Liver (tissue), 10 donors: ENCODE measurements at places on chromosomes 5 and 9.

DNA sequence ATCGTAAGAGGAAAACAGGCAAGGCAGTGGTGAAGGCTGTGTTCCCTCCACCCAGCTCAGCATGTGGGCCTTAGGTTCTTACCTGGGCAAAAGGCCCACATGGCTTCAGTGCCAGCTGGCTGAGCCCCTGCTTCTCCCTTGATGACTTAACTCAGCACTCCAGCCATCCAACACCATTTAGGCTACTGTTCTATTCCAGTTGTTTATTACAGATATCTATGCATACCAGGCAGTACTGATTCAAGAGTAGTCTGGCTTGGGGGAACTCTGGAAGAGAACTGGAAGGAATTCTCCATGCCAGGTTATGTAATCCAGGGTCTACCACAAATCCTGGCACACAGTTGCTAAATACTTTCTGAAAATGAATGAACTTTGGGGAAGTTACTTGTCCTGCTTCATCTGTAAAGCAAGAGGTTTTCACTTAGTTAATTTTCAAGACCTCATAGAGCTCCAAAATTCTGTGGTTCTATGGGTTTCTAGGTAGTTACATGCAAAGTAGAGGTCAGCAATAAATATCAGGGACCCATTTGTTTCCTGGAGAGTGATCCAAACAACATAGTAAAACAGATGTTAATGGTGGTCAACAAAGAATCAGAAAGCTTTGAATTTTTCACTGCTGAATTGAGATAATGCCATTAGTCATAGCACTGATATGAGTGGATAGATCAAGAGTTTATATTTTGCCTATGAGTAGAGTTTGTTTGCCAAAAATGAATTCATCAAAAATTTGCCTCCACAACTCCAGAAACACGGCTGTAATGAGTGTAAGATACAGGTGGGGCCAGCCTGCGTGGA, 88.2 kb upstream of the OSMR start:
- H3K4me3 ChIP-seq = no peak overlapping the region
- H3K27ac ChIP-seq = no peak overlapping the region
- H3K27me3 ChIP-seq = no peaks in the 10 kb centered on the region
- H3K4me1 ChIP-seq = no peaks in the 10 kb centered on the region

GRCh38 chr5:38078161-38078560, 180.2 kb upstream of the EGFLAM start:
- no peaks in the 10 kb centered on the region for H3K27me3 ChIP-seq
- H3K27ac ChIP-seq = no peak overlapping the region
- H3K4me1 ChIP-seq = no peaks in the 10 kb centered on the region
- no peaks in the 10 kb centered on the region for H3K36me3 ChIP-seq

DNA sequence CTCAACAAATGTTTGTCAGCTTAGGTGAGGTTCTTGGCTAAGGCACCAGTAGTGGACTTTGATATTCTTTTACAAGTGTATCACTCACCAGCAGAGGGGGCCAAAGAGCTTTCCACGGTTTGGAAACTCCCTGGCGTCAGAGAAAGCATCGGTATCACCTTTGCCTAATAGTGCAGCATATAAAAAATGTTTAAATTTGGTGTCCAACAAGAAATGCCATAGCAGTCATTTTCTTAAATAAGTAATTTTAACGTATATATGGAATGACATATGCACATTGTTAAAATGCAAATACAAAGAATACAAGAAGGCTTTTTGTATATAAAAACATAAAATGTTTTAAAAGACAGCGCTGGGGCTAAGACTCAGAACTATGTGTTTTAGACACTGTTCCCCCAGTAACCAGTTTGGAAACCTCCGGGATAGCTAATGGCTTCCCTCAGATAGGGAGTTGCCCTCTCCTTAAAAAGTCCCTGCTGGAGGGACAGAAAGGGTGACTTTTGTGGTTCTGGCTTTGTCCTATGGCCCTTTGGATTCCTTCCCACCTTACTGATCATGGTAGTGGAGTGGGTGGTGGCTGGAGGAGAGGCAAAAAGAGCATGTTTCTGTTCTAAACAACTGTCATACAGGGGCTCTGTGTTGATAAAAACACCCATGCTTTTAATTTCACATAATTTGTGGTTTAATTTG, 124.6 kb downstream of the GPBP1 start:
- H3K27me3 ChIP-seq = no peaks in the 10 kb centered on the region
- peaks cover 6% of the 10 kb centered on the region for H3K4me1 ChIP-seq
- H3K36me3 ChIP-seq = no peaks in the 10 kb centered on the region
- no peak overlapping the region for H3K4me3 ChIP-seq
- H3K27ac ChIP-seq = peak overlapping the region; percentile 49
- peak; percentile 85 for DNase-seq

DNA sequence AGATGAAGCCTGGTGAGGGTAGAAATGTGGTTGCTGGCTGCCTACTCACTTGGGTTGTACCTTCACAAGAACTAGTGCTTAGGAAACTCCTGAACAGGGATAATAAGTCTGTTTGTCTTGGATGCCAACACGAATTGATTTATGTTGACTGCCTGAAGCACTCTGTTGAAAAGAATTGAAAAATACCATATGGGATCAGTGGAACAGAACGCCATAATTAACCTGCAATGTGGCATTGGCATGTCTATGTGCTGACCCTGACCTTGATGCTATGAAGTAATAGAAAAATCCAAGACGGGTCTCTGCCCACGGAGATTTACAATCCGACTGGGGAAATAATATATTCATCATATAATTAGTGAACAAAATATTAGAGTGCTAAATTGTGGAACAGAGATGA, 10.5 kb downstream of the LIX1 start:
- H3K27me3 ChIP-seq = no peaks in the 10 kb centered on the region
- no peaks in the 10 kb centered on the region for H3K36me3 ChIP-seq
- no peak overlapping the region for H3K4me3 ChIP-seq
- H3K4me1 ChIP-seq = no peaks in the 10 kb centered on the region
- no peak overlapping the region for H3K27ac ChIP-seq

GRCh38 chr9:82308836-82309235, 320.3 kb downstream of the SPATA31D1 start:
- H3K4me1 ChIP-seq = peaks cover 5% of the 10 kb centered on the region
- H3K4me3 ChIP-seq = no peak overlapping the region
- no peaks in the 10 kb centered on the region for H3K27me3 ChIP-seq
- DNase-seq = no peak
- H3K27ac ChIP-seq = no peak overlapping the region

DNA sequence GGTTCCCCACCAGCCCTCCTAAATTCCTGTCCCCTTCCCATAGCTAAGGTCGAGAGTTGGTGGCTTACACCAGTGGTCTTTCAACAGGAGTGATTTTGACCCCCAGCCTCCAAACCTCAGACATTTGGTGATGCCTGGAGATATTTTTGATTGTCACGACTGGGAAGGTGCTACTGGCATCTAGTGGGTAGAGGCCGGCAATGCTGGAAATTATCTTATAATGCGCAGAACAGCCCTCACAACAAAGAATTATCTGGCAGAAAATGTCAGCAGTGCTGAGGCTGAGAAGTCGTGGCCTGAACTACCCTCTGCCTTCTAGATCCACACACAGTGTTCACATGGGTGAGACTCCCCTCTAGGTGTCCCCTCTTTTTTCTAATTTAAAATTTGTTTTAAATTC, 69.6 kb downstream of the IL31RA start:
- DNase-seq = no peak
- no peak overlapping the region for H3K27ac ChIP-seq
- H3K27me3 ChIP-seq = no peaks in the 10 kb centered on the region
- no peak overlapping the region for H3K4me3 ChIP-seq
- H3K36me3 ChIP-seq = no peaks in the 10 kb centered on the region

DNA sequence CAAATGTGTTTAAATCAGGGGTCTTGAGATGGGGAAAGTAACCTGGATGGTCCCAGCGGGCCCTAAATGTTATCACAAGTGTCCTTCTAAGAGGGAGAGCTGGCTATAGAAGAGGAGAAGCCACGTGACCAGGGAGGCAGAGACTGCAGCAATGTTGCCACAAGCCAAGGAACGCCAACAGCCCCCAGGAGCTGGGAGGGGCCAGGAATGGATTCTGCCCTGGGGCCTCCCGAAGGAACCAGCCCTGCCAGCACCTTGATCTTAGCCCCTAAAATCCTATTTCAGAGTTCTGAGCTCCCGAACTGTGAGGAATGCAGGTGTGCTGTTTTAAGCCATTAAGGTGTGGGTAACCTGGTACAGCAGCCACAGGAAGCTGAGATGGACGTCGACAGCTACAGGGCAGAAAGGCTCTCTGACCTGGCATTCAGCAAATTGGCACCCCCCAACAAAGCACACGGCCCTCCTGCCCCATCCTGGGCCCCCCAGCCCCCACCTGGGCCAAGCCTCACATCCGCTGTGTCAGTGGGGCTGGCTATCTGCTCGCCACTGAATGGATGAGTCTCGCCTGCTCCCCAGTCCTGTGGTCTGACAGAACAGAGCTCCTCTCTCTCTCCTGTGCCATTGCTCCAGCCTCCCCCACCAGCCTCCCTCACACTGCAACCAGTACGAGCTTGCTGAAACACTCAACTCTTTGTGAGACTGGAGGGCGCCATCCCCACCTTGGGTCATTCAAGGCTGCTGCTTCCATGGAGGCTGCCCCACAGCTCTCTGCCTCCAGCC, 78.8 kb downstream of the ADAMTS2 start:
- peaks cover 13% of the 10 kb centered on the region for H3K4me1 ChIP-seq
- H3K36me3 ChIP-seq = no peaks in the 10 kb centered on the region
- DNase-seq = no peak

GRCh38 chr9:129812385-129812784, 9.4 kb downstream of the TOR1B start:
- peak overlapping the region; percentile 79 for H3K27ac ChIP-seq
- no peak for DNase-seq

GRCh38 chr5:120457839-120458507, 6.1 kb upstream of the PRR16 start:
- no peak for DNase-seq
- H3K4me1 ChIP-seq = no peaks in the 10 kb centered on the region
- H3K27me3 ChIP-seq = peaks cover 4% of the 10 kb centered on the region
- no peak overlapping the region for H3K27ac ChIP-seq
- no peaks in the 10 kb centered on the region for H3K36me3 ChIP-seq
- peak overlapping the region; percentile 50 for H3K4me3 ChIP-seq

DNA sequence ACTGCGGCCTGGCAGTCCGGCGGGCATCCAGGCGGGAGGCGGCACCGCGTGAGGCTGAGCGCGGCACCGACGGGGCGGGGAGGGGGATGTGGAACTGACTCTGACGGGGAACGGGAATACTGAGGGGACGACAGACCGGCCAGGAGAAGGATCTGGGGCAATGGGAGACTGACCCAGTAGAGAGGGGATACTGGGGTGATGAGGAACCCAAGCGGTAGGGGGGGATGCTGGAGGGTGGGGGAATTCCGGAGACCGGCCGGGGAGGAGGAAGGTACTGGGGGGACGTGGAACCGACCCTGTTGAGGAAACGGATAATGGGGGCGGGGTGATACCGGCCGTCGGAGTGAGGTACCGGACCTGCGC, 423 bp downstream of the IPPK start:
- no peaks in the 10 kb centered on the region for H3K36me3 ChIP-seq
- peak overlapping the region; percentile 93 for H3K27ac ChIP-seq
- peaks cover 11% of the 10 kb centered on the region for H3K4me1 ChIP-seq
- H3K4me3 ChIP-seq = peak overlapping the region; percentile 83
- peak; percentile 50 for DNase-seq
- H3K27me3 ChIP-seq = no peaks in the 10 kb centered on the region

DNA sequence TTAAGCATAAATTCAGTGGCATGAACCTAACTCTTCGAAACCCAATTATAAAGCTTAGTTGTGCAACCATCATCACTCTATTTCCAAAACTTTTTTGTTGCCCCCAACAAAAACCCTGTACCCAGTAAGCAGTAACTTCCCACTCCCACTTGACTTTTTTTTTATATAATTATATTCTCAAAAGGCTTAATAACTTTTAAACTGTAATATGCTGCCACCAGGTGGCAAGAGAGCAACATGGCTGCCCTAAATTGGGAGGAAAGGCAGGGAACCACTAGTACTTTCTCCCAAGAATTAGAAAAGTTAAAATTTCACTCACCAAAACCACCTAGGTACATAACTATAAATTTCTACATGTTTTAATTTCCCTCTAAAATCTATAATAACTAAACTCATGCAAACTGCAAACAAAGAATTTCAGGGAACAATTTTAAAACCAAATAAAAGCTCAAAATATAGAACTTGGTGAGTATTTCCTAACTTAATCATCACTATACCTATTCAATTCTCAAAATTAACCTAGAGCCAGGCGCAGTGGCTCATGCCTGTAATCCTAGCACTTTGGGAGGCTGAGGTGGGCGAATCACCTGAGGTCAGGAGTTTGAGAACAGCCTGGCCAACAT, 50.2 kb upstream of the RNF38 start:
- no peak overlapping the region for H3K4me3 ChIP-seq
- H3K4me1 ChIP-seq = peaks cover 2% of the 10 kb centered on the region

- no peaks in the 10 kb centered on the region for H3K4me1 ChIP-seq
- no peak for DNase-seq
- H3K27ac ChIP-seq = no peak overlapping the region
- H3K36me3 ChIP-seq = no peaks in the 10 kb centered on the region
- H3K27me3 ChIP-seq = no peaks in the 10 kb centered on the region
Measured at GRCh38 chr9:21624675-21625644, 142.8 kb upstream of the IFNE start.

GRCh38 chr9:131854334-131854733, 114.5 kb upstream of the RAPGEF1 start:
- no peaks in the 10 kb centered on the region for H3K27me3 ChIP-seq
- H3K4me1 ChIP-seq = no peaks in the 10 kb centered on the region
- no peak overlapping the region for H3K27ac ChIP-seq
- H3K36me3 ChIP-seq = no peaks in the 10 kb centered on the region

- peak overlapping the region; percentile 67 for H3K27ac ChIP-seq
- no peaks in the 10 kb centered on the region for H3K27me3 ChIP-seq
- H3K4me1 ChIP-seq = peaks cover 49% of the 10 kb centered on the region
- DNase-seq = no peak
- peaks cover 13% of the 10 kb centered on the region for H3K36me3 ChIP-seq
Measured at GRCh38 chr5:6634788-6635430, 1.7 kb downstream of the SRD5A1 start.

DNA sequence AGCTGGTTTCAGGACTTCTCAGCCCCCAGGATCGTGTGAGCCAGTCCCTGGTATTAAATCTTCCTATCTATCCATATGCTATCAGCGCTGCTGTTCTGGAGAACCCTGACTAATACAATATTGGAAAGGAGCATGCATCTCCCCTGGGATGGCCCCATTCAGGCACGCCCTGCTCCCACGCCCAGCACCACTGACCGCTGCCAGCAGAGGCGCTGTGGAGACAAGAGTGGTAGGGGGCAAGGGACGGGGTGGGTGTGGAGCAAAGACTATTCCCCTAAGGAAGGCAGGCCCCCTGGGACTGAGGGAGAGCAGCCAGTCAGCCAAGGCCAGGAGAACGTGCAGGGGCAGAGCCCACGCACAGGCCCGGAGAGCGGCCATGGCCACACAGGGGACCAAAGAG, 116.0 kb downstream of the VAV2 start:
- DNase-seq = no peak
- peaks cover 2% of the 10 kb centered on the region for H3K36me3 ChIP-seq
- peak overlapping the region; percentile 37 for H3K27ac ChIP-seq
- H3K27me3 ChIP-seq = no peaks in the 10 kb centered on the region

GRCh38 chr5:56594792-56595191, 220.6 kb upstream of the MAP3K1 start:
- no peak overlapping the region for H3K4me3 ChIP-seq
- DNase-seq = no peak
- no peaks in the 10 kb centered on the region for H3K36me3 ChIP-seq
- H3K27ac ChIP-seq = no peak overlapping the region
- no peaks in the 10 kb centered on the region for H3K4me1 ChIP-seq
